ENCODE measurements at places on chromosomes 13 and 19.

DNA sequence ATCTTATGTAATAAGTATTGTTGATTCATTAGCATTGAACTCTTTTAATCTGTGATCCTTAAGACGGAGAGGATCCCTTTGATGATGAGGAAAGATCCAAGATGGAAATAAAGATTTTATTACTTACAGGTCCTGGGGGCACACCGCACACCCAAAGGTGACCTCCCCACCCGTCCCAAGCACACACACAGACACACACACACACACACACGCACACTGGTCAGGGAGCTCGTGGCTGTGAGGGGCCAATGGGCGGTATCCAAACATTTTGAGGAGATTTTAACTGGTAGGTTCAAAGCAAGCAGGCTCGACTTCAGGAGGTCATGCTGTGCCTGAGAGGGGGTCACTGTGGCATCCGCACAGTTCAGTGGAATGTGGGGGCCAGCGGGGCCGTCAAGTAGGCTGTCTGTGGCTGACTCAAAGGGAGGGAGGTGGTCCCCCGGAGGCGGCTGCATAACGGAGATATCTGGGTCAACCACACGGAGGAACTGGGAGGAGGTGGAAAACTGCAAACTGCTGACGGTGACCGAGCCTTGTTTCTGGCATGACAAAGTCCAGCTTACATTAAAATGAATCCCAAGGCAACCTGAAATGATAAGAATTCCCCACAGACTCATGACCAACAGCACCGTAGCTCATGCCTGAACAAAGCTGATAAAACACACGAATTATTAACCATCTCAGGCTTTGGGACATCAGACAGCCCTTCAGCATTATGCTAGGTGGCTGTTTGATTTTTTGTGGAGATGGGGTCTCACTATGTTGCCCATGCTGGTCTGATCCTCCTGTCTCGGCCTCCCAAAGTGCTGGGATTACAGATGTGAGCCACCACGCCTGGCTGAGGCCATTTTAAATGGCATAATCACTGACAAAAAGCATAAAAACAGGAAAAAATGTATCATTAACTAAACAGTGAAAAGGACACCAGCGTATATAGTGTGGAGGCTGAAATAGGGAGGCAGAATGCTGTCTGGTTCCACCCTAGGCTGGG is 20.9 kb upstream of the SIGLEC11 start:
- no peak for DNase-seq

DNA sequence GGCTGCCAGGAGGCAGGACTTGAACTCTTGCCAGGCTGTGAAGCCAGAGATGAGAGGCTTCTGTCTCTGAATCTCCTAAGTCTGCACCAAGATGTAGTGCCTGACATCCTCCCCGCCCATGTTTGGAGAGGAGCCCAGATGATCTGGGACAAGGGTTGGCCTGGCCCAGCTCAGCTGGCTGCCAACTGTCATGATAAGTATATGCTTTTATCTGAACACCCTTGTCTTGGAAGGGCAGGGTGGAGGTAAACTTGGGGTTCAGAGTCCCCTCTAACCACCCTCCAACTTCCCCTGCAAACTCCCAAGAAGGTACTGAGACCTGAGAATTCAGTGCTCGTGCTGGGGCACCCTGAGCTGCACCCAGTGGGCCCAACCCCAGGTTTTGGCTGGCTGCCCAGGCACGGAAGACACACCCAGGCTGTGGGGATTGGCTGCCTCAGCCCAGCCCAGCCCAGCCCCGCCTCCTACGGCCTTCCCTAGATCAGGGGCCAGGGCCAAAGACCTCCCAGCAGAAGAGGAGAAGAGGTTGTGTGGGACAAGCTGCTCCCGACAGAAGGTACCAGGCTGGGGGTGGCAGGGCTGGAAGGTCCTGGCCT is at the start of gene CYP4F12:
Gene CYP4F12, plus strand, starts transcription at position 508 of the 596 bp plus-strand sequence. CDS start 443 bp downstream, outside the sequence.
- no peak for DNase-seq

DNA sequence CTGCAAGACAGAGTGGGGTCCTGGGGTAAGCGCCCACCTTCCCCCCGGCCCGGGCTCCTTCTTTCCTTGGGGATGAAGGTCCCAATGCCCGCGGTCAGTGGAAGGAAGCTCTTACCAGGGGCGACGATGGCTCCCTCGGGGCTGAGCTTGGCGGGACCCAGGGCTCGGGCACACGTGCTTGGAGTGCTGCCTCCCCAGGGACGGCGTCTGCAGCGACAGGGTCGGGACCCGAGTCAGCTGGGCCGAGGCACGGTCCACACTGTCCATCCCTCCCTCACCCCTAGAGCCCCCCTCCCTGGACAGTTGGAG is 3.5 kb downstream of the JSRP1 start:
- DNase-seq, result no peak

DNA sequence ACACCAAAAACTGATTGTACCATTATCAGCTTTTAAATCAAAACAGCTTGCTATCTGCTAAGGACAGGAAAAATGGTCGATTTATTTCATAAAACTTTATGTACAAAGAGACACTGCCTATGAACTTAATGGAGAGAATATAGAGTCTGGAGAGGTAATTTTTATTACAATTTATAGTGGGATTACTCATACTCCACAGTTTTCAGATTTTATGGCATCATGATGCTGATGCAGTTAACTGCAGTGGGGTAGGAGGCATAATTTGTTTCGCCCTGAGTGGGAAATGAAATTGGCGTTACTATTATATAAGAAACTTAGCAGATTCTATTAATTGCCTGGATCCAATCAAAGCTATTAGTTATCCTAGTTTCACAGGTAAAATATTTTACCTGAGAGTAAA is 301.4 kb downstream of the KLF12 start:
- DNase-seq, result no peak

GRCh38 chr13:55439450-55439849 is 1701.3 kb upstream of the PRR20A start:
- DNase-seq, result no peak

DNA sequence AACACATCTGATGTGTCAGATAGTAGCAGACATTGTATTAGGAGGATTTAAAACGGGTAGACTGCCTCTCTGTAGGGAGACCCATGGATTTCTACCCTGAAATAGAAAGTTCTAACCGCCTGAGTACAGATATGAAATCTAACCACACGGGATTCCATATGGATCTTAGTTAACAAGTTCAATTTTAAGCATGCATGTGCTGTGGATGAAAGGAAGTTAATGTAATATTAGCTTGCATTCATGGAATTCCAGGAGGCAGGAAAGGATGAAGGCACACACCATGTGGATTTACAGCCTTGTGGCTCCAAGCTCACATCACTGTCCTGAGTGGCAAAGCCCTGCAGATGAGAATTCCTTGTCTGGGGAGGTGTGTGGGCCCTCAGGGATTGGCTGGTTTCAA is 120.6 kb upstream of the IRS2 start:
- DNase-seq, result no peak

- DNase-seq, result no peak
These were observed 8.8 kb upstream of the KLK8 start for GRCh38 chr19:51010066-51010795.

DNA sequence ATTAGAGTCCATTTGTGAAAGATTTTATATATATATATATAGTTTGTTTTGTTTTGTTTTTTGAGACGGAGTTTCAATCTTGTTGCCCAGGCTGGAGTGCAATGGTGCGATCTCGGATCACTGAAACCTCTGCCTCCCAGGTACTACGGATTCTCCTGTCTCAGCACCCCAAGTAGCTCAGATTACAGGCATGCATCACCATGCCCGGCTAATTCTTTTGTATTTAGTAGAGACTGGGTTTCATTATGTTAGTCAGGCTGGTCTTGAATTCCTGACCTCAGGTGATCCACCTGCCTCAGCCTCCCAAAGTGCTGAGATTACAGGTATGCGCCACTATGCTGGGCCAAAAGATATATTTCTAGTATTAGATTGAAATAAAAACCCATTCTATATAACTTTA is 4.0 kb upstream of the ZNF701 start:
- no peak for DNase-seq

DNA sequence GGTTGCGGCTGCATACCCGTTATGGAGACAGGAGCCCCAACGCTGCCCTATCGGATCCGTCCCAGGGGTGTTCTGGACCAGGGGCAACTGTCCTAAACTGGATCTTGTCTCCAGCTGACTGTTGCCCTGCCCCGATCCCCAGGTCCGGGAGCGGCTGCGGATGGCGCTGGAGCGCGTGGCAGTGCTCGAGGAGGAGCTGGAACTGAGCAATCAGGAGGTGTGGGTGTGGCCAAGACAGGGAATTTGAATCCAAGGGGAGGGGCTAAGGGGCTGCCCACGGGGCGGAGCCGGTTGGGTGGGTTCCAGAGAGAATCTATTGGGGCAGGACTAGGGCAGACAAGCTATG is 9.9 kb downstream of the PPFIA3 start:
- no peak for DNase-seq

DNA sequence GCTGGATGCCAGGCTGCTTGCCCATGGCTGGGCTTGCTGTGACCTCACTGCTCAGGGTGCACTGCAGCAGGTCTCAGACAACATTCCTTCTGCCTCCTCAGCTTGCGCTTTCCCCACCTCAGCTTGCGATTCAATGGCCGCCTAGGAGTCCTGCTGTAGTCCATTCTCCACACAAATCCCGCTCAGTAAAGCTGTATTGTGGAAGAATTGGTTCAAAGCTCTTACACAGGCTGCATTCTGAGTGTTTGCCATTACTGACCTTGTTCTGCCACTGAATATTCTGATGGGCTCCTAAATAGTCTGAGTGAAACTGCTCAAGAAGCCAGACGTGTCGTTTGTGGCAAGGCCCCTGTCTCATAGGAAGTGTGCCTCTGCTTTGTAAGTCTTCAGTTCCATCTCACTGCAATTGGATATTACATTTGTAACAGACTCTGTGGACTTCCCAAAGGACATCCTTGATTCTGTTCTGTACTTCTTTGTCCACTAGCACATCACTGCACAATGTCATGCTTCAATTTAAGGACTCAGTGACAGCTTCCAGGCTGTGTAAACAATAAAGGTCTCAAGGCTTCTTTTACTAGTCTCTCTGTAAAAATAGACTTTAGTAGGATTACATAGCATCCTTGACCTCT is 49.8 kb downstream of the KATNAL1 start:
- DNase-seq, result no peak

GRCh38 chr13:75633285-75633684 is 2.8 kb upstream of the LMO7 start:
- no peak for DNase-seq

- no peak for DNase-seq
These were observed 15.9 kb upstream of the CELF5 start for GRCh38 chr19:3208317-3209207.

DNA sequence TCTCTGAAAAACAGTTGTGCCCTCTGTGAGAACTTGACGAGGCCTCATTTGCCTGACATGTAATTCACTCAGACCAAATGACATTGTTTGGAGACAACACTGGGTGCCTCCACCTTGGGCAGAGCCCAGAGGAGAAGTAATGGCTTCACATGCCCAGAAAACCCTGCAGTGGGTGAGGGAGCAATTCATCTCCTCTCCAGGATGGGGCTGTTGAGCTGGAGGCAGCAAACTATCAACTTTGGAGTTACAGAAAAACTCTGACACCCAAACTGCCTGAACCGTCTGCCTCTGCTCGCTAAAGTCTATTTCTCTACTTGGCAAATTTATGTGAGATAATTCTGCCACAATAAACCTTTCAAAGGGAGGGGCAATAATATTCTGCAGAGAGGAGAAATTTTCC is 146.9 kb downstream of the DCLK1 start:
- DNase-seq, result no peak

- no peak for DNase-seq
These were observed 722 bp downstream of the DCAF15 start for GRCh38 chr19:13952931-13953531.

GRCh38 chr19:55636723-55637122 is 4.1 kb upstream of the ZNF580 start:
- no peak for DNase-seq

DNA sequence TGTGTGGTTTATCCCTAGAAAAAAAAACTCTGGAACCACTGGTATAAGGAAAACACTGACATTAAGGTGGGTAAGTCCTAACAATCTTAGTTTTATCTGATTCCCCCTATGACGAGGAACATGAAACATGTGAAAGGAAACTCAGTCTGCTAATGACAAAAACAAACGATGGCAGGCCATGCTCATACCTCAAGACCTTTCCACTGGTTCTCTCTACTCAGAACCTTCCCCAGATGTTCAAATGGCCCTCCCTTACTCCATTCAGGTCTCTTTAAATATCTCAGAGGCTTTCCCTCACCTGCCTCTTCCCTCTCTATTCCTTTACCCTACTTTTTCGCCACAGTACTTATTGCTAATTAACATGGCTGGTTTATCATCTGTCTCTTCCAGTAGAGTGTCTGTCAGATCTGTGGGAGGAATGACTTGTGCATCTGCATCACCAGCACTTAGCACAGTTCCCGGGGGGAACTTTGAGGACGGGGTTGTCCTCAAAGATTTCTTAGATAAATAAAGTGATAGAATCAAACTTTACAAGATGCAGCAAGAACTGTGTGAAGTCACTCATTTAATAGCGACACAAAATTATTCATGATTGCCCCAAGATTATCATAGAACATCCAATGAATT is 1.5 kb downstream of the TUBGCP3 start:
- DNase-seq, result no peak

- no peak for DNase-seq
These were observed 5.3 kb downstream of the USP12 start for GRCh38 chr13:27166313-27166712.

- no peak for DNase-seq
These were observed 86.7 kb downstream of the ZIC5 start for GRCh38 chr13:99884913-99885312.

DNA sequence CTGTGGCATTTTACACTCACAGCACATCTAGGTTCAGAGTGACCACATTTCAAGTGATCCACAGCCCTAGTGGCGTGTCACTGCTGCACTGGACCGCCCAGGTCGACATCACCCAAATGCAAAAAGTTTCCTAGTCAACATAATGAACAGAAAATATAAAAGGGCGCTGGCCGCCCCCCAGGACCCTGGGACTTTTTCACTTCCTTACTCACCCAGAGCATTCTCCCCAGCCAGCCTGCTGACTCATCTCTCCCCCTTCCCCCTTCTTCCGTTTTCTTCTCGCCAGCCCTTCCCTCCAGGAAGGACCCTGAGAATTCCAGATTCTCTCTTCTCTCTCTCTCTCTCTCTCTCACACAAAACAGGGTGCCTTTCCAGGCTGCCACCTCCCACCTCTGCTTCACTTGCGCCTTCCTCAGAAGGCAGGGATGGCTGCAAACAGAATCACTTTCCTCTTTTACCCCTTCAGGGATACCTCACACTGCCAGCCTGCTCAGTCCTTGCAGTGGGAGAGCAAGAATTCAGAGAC is 21.0 kb upstream of the GRWD1 start:
- no peak for DNase-seq

GRCh38 chr13:59363313-59363712 is 800.4 kb downstream of the DIAPH3 start:
- no peak for DNase-seq

DNA sequence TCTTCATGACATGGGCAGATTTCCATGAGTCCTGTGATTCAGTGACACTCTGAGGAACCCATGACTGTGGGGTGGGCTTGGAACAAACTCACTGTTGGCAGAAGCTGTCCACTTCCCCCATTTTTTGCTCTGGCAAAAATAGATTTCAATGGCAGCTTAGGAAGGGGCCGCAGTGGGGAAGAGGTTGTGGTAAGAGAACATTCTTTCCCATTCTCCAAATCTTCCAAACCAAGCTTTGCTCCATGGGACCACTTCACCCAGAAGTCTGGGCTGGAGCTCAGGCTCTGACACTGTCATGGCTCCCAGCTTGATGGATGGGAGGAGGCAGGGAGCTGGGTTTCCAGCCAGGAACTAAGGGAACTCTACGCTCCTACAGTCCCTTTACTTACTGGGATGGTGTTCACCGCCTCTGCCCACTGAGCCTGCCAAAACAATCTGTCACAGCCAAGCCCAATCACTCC is 24.9 kb upstream of the MEDAG start:
- DNase-seq, result no peak

Measured in stimulated activated CD4-positive, alpha-beta T cell treated with anti-CD3 and anti-CD28 coated beads, Interleukin-1b, Interleukin-23, amount 100 ng/mL, for 4 hours (primary cell).